ENCODE measurements at places on chromosomes 4 and X. TPM values are rescaled to one million over a fixed set of nuclear protein-coding genes. Genes with fewer than 3 reads are reported as not detected.

The ZNF182 gene
- 6.5 TPM for total RNA-seq

The CT45A1 gene
- not detected for total RNA-seq

GRCh38 chr4:7128644-7129043, 60.8 kb upstream of the GRPEL1 start:
- no peak for DNase-seq

- DNase-seq, result no peak
These were observed 10.4 kb downstream of the MAD2L1 start for GRCh38 chr4:120056246-120056645.

- no peak for DNase-seq
These were observed 243.8 kb upstream of the HHIP start for GRCh38 chr4:144402176-144402575.

- no peak for DNase-seq
These were observed 31.6 kb downstream of the SEPSECS start for GRCh38 chr4:25128671-25129070.

- DNase-seq, result no peak
These were observed 34.5 kb downstream of the KDM5C start for GRCh38 chrX:53190363-53190960.

DNA sequence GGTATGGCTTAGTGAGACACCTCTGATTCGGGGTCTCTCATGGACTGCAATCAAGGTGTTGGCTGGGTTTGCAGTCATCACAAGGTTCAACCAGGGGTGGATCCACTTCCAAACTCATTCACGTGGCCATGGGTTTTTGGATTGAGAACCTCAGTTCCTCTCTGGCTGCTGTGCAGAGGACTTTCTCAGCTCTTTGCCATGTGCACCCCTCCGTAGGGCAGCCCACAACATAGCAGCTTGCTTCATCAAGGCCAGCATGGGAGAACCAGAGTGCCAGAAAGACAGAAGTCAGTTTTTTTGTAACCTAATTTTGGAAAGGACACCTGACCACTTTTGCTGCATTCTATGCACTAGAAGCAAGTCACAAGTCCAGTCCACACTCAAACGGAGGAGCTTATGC, 154.9 kb downstream of the PJA1 start:
- no peak for DNase-seq

The SPATA4 gene
- 0.09 TPM for total RNA-seq

GRCh38 chrX:109199726-109200125, 282.2 kb downstream of the GUCY2F start:
- DNase-seq, result no peak

DNA sequence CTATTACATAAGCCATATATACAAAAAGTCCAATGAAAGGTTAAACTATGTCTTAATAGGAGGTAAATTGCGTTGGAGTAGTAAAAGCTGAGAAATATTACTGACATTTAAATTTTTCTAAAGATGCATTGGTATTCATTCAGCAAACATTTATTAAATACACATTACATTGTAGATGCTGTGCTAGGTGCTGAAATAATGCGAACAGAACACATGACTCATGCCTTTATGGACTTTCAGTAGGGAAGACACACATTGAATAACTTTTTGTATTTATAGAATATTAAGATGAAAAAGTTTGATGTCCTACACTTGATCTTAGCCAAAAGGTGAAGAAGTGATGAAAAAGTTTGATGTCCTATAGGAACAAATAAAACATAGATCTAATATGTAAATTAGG, 871.1 kb upstream of the SLIT2 start:
- DNase-seq, result no peak

GRCh38 chrX:68234171-68234910, 199.0 kb downstream of the OPHN1 start:
- DNase-seq, result no peak

DNA sequence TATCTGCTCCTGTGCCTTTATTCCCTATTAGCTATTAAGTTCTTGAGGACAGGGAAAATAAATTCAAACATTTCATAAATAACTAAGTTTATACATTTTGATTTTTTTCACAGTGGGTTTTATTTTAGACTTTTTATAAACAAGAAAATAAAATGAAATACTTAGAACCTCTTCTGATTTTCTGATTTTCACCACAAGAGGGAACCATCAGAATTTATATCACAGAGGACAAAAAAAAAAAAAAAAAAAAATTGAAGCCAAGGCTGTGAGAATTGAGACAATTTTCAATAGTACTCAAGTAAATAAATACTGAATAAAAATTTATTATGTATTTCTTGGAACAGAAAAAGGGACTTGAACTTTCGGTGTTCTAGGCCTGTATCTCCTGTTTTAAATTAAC, 288.1 kb downstream of the SH3BGRL start:
- no peak for DNase-seq

DNA sequence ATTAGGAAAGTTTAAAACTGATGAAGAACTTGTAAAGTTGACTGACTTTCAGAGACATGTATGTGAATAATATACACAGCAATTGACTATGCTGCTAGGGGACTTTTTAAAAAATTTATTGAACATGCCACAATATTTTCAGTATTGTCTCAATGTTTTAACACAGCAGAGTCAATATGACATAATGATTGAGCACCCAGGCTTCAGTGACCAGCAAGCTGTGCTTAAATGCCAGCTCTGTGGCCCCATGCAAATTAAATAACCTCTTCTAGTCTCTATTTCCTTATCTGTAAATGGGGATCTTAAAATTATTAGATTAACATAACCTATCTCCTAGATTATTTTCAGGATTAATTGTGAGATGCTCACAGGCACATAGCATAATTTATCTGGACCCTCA, 56.8 kb upstream of the TXK start:
- no peak for DNase-seq

The SUPT20HL1 gene
- not detected for total RNA-seq

- no peak for DNase-seq
These were observed 559.1 kb downstream of the FSTL5 start for GRCh38 chr4:161604516-161605300.

GRCh38 chr4:185143601-185143969, 519 bp downstream of the SLC25A4 start:
- peak; percentile 68 for DNase-seq

GRCh38 chr4:182518421-182518820, 275.2 kb downstream of the TENM3 start:
- DNase-seq, result no peak

DNA sequence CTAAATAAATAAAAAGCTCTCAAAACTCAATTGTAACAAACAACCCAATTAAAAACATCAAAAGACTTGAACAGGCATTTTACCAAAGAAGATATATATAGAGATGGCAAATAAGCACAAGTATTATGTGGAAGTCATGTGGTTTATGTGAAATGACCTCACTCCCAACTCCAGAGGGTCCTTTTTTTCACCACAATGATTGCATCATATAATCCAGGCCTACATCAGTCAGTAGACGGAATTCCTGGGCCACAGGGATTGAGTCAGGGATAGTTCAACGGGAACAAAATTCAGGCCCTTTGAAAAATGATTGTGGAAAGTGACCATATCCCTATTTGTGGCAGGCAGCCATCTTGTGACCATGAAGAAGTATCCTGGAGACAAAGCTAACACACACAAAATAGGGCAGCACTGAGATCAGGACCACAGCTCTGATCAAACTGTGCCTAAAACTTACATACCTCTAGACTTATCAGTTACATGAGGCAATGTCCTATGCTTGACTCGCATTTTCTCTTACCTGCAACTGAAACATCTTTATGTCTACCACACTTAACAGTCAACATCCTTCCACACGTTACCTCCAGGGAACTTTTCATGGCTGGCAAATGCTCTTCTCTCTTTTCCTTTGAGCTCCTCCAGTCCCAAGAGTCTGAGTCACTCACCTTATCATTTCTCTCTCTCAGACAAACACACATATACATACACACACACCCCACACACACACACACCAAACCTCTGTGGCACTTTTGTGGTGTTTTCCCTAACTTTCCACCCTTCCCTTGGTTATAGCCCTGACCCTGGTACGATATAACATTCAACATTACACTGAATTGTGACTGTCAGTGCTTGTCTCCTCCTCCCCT, 113.5 kb downstream of the PHF8 start:
- DNase-seq, result no peak

The HDAC8 gene
- total RNA-seq, result 71.9 TPM

The FAM47A gene
- not detected for total RNA-seq

DNA sequence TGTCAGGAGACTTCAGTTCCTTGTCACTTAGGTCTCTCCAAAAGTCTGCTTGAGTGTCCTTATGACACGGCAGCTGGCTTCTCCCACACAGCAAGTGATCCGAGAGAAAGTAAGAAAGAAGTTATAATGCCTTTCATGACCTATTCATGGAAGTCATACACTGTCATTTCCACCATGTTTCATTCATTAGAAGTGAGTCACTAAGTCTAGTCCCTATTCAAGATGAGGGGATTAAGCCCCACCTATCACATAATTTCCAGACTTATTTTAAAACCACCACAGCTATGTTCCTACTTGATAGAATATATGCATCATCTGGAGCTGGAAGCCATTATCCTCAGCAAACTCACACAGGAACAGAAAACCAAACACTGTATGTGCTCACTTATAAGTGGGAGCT, 25.2 kb upstream of the COL25A1 start:
- no peak for DNase-seq

The TLR2 gene
- total RNA-seq, result 2.2 TPM

The MID2 gene
- 21.2 TPM for total RNA-seq

- DNase-seq, result no peak
These were observed 99.5 kb downstream of the ADGRA3 start for GRCh38 chr4:22416403-22416802.

DNA sequence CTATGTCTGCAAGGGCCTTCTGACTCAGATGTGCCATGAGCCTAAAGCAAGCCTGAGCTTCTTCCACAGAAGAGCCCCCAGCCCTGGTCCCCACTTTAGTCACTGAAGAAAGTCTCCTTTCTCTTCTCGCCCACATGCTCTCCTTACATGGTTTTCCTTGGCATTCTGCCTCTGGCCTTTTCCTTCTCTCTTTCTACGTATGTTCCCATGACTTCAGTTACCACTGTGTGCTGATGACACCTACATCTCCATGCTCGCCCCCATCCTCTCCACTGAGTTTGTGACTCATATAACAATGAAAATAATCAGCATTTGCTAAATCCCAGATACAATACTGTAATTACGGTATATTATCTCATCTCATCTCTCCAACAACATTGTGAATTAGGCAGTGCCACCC, 149.3 kb downstream of the AMMECR1 start:
- no peak for DNase-seq

DNA sequence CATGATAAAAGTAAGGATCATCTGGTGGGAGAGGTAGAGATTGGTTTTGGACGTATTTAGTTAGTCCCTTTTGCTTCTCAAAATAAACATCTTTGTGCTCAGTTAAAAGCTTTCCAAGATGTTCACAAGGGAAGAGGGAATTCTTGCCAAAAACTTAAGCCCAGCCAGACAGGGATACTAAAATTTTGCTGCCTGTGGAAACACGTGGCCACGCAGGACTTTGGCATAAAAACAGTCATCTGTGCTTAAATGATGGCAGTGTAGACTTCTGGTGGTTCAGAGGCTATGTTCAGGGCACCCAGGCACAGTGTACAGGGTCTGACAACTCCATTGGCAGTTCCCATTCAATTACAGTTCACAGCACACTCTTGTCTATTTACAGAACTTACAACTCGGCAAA, 93.2 kb upstream of the JADE1 start:
- no peak for DNase-seq

DNA sequence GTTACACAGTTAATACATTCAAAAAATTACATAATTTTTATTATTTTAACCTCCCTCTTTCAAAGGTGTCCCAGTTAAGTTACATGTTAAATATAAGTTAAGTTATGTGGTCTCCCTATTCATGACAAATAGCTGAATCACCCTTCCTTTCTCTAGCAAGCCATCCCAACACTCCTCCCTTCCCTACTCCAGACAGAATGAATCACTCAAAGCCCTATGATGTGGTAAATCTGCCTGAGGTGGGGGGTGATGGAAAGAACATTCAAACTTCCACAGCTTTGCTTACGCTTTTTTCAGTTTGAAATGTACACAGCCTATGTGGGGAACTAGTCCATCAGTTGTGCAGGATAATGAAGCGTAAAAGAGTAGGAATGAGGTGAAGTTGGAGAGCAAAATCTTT, 90.2 kb downstream of the CXCL13 start:
- DNase-seq, result no peak

The EMCN gene
- total RNA-seq, result 5.2 TPM

The EDA2R gene
- 1.8 TPM for total RNA-seq

- no peak for DNase-seq
These were observed 16.3 kb downstream of the RBMX2 start for GRCh38 chrX:130418066-130418465.

The MAGEB6B gene
- not detected for total RNA-seq

GRCh38 chr4:182126096-182126495, 117.1 kb upstream of the TENM3 start:
- DNase-seq, result no peak

Measured in cerebellum (tissue), 4 donors.